ENCODE measurements at places on chromosomes 16 and 17. TPM values are rescaled to one million over a fixed set of nuclear protein-coding genes. Genes with fewer than 3 reads are reported as not detected.

Gene MPP2
- polyA plus RNA-seq: 2.4 TPM

DNA sequence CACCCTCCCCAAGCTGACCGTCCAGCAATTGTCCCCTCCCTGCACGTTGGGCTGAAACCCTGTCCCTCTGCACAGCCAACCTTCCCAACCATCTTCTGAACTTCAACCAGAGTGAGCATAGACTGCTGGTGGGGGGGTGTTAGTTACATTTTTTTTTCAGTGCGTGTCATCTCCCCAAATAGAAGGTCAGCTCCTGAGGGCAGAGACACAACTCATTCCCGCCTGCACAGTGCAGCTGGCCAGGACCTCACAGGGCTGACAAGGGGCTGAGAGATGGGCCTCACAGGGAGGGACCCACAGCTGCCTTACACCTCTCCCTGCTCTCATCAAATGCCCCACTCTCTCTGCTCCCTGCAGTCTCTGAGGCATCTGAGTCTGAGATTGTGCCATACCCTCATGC lies 8.4 kb downstream of the SRL start:
- DNase-seq: no peak

DNA sequence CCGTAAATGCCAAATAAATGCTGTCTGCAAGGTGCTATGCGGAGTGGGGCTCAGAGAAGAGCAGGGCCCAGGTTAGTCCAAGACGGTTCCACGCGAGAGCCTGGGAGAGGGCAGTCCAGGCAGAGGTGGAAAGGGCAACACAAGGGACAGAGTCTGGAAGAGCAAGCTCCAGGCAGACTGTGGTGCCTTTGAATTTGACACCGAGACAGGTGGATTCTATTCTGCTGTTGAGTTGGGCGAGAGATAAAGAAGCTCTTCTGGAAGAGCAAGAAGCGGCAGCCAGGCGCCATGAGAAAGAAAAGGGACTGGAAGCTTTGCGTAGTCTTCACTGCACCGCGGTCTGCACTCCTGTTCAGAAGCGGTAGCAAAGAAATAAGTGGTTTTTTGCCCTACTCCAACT lies 55.6 kb downstream of the CYTH1 start:
- no peak for DNase-seq

Gene PRSS8
- polyA plus RNA-seq: not detected

GRCh38 chr16:53968454-53968853 lies 264.5 kb downstream of the FTO start:
- DNase-seq: no peak

GRCh38 chr17:73718912-73719311 lies 74.7 kb upstream of the SDK2 start:
- no peak for DNase-seq

Gene CCDC154
- polyA plus RNA-seq: 0.06 TPM

GRCh38 chr17:39217734-39218369 lies 7.9 kb downstream of the STAC2 start:
- no peak for DNase-seq

Gene TAT
- not detected for polyA plus RNA-seq

Gene SULT1A2
- 0.12 TPM for polyA plus RNA-seq

Gene ERI2
- polyA plus RNA-seq: 10.2 TPM

DNA sequence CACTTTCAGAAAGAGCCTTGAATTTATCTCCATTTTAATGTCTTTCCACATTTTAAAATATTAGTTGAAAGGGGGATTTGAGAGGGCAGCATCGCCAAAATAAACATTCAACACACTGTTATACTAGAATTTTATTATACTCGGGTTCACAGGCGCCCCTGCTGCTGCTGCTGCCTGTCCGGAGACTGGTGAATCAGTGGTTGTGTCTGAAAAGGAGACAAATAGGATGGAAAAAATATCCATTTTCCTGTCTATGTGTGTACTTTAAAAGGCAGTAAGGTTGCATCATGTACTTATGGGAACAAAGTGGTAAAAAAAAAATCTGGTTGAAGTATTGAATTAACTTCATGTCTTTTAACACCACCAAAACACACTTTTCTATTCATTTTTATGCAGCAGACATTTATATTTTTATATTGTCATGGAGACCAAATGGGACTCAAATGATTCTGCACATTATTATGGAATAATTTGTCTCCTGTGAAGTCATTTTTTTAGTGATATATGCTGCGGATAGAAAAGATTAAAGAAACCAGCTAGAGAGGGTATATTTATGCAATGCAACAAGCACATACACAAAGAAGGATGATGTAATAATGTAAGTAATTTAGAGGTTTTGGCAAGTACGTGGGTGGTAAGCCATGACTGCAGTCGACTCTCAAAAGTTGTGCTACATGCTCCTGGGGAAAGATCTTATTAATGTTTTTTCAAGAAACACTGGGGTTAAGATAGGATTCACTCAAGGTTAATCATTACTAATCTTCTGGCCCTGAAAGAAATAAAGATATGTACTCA lies 759.0 kb upstream of the SOX9 start:
- peak; percentile 33 for DNase-seq

Gene SLC26A11
- 11.7 TPM for polyA plus RNA-seq

DNA sequence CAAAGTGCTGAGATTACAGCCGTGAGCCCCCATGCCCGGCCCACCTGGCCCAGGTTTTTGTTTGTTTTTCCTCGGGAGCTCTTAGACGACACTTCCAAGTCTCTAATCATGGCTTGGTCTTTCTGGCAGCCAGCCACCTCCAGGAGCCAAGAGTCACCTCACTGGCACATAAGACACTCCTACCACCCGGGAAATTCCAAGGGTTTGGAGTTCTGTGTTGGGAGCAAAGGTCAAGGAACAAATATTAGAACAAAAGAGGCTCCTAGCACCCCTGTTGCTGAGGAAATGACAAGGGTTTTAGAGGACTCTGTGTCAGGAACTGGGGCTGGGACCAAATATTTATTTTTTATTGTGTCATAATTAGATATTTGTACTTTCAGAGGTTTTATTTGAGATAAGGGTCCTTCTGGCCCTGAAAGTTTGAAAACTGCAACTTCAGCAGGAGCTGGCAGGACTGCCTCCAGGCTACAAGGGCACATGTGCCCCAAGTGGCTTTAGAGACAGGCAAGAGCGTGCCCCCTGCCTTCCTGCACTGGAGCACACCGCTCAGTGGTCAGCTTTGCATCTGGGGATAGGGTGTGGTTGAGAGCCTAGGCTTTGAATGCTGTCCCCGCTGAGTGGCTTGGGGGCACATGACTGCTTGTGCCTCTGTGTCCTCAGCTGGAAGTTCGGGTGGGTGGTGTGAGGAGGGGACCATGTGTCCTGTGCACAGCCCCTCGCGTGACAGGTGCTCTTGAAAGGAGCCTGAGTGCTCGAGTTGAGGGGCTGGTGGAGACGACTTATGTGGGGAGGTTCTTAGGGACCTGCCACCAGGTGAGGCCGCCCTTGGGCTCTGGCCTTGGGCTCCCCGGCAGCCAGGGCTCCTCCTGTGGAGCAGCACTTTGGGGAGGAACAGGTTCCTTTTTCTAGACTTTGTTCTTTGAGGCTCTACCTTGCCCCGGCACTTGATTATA lies 29.7 kb downstream of the MGRN1 start:
- no peak for DNase-seq

Gene CES1
- 1.1 TPM for polyA plus RNA-seq

DNA sequence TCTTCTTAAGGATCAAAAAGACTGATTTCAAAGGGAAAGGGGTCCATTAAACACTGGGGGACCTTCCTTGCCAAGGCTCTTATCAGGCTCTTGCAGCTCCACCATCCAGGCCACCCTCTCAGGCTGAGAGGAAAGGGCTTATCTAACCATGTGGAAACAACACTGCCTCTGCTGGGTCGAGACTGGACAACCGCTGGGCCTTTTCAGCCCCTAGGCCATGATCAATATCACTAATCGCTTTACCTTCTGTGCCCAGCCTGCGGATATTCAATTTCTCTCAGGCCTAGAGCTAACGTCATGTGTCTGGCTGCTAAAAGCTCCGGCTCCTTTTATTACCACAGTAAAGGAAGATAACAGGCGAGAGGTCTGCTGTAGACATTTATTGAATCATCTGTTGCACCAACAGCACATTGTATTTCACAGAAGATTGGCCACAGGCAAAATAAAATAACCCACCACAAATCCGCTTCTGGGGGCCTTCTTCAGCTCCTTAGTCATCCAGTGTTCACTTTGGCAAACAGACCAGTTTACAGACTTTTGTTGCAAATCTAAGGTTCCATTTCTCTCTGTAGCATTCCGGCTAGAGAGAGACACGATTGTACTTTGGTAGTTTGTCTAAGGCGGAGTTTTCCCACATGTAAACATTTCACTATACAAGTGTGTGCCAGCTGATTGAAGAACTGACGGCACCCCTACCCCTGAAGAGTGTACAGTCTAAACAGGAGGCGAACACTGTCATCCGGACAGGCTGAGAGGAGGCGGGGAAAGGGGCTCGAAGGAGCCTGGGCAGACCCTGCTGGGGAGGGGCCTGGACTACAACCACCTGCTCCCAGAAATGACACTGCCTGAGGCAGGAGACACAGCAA lies 13.9 kb downstream of the CYB561 start:
- DNase-seq: no peak

GRCh38 chr17:21528031-21528695 lies 152.0 kb downstream of the KCNJ12 start:
- no peak for DNase-seq

Measured in AG04450 (cell line).